ENCODE measurements at places on chromosomes 7 and 10.

DNA sequence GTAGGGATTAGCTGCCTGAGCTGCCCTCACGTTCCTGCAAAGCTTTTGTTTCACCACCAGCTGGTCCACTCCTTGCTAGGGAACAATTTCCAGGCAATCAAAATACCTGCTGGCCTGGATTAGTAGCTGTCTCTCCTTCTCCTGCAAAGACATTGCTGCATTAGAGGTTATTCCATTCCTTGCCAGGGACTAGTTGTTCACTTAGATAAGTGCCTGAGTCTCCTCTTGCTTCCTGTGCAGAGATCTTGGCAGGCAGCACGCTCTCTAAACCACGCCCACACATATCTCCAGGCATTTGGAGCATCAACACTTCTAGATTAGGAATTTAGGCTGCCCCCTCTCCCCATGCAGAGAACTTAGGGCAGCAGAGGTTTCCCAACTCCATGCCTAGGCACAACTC is 150.4 kb upstream of the SMIM30 start:
- DNase-seq, result no peak

- no peak for DNase-seq
Observed at GRCh38 chr10:99276848-99277486, 41.3 kb upstream of the HPSE2 start.

- no peak for DNase-seq
Observed at GRCh38 chr7:85292908-85293576, 106.2 kb upstream of the SEMA3D start.

DNA sequence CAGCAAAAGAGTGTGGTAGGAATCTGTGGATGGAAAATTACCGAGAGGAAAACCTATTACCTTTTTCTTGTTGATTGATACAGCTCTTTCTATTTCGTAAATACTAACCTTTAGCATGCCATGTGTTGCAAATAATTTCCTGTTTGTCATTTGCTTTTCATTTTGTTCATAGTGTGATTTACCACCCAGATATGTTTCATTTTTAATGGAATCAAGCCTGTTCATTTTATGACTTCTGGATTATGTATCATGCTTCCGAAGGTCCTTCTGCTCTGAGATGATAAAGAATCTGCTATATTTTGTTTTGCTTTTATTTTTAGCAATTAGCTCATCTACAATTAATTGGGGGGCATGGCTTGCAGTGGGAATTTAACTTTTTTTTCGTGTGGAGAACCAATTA is 46.5 kb downstream of the INPP5F start:
- DNase-seq, result no peak

DNA sequence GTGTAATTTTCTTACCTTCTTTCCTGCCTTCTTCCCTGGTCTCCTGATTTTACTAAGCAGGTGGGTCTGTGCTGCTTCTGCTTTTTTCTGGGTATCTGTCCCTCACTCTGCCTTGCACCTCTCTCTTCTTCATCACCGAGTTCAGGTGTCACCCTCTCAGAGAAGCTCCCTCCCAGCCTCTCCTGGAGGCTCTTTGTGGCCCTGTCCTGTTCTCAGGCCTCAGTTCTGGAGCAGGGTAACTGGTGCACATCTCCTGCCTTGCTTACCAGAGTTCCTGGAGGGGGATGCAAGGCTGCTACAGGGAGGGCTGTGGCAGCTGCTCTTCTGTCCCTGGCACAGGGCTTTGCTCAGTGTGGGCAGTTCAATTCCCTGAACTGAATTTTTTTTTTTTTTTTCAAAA is 66.1 kb downstream of the RBM33 start:
- DNase-seq, result no peak

DNA sequence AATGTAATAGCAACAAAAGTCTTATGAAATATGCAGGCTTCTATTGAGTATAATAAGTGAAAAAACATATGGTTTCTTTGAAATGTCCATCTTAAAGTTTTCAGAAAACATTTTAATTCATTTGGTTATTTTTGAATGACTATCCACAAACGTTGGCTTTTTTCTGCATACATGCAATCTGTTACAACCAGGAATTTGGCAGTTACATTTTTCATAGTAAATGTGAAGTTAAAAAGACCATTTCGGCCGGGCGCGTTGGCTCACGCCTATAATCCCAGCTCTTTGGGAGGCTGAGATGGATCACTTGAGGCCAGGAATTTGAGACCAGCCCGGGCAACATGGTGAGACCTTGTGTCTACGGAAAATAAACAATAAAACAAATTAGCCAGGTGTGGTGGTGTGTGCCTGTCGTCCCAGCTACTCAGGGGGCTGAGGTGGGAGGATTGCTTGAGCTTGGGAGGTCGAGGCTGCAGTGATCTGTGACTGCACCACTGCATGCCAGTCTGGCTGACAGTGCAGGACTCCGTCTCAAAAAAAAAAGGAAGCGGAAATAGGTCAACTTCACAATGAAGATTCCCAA is 73.9 kb upstream of the NMT2 start:
- DNase-seq, result peak; percentile 22

DNA sequence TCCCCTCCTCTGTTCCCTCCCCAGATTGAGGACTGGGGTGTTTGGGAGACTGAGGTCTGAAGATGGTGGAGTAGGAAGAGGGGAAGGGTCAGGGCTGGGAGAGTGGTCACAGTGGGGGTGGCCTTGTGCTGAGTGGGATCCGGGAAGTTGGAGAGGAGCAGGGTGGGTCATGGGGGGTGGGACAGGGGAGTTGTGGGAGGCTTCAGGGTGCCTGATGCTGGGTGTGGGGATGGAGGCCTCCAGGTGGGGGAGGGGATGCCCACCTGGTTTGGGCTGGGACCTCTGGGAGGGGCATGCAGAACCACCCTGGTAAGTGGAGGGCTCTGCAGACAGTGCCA is 2.6 kb downstream of the ZNF775 start:
- no peak for DNase-seq

DNA sequence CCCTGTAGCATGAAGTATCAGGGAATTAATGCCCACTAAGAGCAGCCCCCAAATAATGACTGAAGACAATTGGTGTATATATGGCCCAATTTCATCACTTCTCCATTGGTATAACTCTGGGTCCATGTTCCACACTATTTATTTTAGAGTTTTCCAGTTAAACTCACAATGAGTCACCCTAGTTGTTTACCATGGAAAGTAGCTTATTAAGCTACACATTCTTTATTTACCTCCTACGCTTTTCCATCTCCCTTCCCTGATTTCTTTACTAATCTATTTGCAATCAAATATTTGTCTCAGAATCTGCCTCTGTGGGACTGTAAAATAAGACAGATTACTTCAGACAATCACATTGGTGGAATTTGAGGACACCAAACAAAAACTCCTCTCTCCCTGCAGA is 655.6 kb downstream of the SORCS1 start:
- DNase-seq, result no peak

DNA sequence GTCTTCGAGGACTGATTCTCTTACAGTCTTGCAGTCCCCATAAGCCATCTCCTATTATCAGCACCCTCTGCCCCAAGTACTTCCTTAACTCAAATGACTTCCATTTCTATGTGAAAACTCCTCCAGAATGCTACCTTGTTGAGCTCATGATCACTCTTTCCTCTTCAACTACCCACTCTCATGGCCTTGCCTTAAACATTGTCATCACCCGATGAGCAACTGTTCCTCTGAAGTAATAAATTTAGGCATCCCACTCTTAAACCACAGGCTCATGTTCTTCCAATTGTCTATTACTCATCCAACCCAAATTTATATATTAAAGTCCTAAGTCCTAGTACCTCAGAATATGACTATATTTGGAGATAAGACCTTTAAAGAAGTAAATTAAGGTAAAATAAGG is 152.9 kb downstream of the C1GALT1 start:
- DNase-seq, result no peak

DNA sequence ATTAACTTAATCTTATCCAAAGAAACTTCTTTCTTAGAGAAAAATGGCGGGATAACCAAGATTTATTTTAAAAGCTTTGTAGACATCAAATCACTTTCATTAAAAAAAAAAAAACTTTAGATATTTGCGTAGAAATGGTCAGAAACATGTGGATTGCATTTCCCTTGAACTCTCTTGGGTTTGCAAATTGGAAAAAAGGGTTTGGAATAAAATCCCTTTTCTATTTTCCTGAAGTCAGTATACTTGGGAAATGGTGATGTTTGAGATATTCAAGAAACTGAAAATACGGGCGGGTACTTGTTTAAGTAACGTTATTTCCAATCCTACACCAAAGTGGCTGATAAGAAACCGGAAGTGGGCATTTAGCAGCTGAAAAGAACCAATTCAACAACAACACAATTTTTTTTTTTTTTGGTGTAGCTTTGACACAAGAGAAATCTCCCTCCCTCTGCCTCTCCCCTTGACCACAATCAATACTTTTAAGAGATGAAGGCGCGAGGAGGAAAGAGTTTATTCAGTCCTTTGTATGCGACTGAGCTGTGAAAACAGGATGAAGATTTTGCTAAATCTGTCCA is 13.7 kb upstream of the GFRA1 start:
- no peak for DNase-seq

- DNase-seq, result no peak
Observed at GRCh38 chr10:66848856-66849255, 77.0 kb upstream of the LRRTM3 start.

DNA sequence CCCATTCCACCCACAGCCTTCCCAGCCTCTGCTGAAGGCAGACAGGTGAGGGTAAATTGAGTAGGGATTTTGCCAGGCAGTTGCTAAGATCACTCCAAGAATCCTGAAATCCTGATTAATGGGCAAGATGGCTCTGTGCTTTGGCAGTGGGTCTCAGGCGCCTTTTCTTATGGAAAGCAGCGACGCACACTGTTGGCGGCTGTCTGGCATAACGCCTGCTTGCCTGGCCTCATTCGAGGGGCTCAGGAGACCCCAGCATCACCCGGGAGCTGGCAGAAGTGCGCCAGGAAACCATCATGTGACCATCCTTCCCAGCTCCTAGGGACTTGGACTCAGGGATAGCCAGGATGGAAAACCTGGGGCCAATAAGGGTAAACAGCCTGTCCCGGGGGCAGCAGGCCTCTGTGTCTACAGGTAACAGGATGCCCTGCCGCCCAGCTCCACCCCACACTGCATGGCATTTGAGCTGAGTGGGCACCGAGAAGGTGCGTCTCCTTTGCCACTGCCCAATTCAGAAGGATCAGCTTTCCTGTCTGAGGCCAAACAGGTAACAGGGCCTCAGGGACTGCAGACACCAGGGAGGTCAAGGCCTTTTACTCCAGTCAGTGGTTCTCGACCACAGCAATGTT is 98.6 kb downstream of the FAM53B start:
- no peak for DNase-seq

GRCh38 chr7:101120315-101120714 is 6.6 kb upstream of the SERPINE1 start:
- no peak for DNase-seq

All from NCI-H1105 (cell line).